ENCODE measurements at places on chromosomes 1 and 21.
A peak's percentile ranks its signal among the peaks of the same experiment; 100 is the strongest.

DNA sequence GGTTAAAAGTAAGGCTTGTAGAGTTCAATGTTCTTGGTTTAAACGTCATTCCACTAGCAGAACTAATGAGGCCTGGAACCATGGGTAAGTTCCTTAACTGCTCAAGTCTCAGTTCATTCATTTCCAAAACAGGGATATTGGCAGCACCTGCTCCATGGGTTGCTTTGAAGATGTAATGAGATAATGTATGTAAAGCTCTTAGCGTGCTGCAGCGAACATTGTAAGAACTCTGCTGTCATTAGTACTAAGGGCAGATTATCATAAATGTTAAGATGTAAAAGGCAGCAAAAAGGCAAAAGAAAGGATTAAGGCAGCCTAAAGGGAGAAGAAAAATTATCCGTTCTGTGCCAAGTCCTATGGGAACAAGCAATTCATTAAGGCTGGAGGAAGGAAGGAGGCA is 129.1 kb upstream of the NGF start:
- no peak for ATAC-seq

- ATAC-seq = no peak
These were observed 325.8 kb downstream of the KIF26B start for GRCh38 chr1:245480393-245481120.

GRCh38 chr21:30935889-30936168 is 54.4 kb upstream of the KRTAP11-1 start:
- ATAC-seq = no peak

DNA sequence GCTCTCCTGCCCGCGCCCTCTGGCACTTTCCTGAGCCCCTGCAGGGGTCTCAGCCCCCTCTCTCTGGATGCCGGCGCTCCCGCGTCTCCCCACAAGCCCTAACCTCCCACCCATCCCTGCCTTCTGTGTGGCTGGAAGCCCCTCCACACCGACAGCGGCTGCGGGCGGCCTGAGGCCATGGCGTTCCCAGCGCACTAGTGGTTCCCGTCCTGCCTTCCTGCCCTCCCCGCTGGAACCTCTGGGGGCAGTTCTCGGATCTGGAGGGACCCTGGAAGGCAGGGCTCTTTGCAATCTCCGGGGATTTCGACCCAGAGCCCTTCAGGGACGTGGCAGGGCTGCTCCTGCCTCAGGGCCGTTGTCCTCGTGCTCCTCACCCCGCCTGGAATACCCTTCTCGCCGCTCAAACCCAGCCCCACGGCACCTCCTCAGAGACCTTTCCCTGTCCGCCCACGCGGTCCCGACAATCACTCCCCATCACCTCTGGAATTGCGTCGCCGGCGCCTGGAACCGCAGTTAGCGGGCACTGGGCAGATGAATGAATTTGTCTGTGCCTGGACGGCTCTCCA is 493 bp upstream of the ESPN start:
- no peak for ATAC-seq

DNA sequence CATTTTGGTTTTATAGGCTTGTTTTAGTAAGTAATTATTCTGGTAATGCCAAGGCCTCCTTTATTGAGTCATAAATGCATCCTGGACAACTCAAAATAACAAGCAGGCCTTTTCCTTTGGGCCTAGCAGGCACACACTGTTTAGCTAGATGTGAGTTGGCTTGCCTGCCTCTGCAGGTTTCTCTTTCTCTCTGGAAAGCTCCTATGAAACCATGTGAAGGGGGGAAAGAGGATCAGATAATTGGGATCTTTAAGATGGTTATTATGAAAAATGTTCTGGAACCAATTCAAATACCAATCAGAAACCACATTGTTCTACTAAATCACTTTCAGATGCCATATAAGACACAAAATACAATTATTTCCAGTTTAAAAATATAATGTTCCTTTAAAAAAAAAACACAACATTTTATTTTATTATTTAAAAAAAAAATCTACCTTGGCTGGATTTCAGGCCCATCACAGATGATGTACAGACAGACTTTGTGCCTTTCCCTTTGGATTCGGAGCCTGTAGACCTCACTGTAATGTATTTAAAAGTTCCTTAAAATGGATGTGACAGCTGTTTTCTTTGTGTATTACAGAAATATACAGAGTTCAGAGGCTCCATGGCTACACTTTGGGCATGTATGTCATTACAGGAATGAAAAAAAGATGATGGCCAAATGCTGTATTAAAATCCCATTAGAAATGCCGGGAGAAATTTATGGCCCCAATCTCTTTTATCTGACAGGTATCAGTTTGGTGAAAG is 80.2 kb downstream of the NTMT2 start:
- no peak for ATAC-seq

- ATAC-seq = no peak
These were observed 26.4 kb downstream of the NPHS2 start for GRCh38 chr1:179549368-179549700.

- ATAC-seq = no peak
These were observed 28.2 kb downstream of the PTGER3 start for GRCh38 chr1:71019233-71019969.

DNA sequence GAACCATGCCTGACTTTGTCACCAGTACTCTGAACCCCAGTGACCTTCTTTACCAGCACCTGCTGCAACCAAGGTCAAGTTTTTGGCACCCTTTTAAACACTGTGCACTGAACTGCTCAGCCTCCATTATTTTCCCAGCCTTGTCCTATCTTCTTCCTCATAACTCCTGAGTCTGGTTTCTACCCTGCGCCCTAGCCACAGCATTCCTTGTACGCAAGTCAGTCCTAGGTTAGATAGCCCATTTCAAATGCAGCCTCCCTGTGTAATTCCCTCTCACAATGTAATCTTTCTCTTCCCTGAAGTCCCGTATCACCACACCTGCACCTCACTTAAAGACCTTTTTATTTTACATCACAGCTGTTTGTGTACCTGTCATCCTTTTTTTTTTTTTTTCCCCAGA is 37.2 kb downstream of the DNTTIP2 start:
- no peak for ATAC-seq

- peak; percentile 98 for ATAC-seq
These were observed 40.8 kb downstream of the MAB21L3 start for GRCh38 chr1:116151739-116152576.

- ATAC-seq = no peak
These were observed 1.1 kb upstream of the YBX1 start for GRCh38 chr1:42680921-42681683.

DNA sequence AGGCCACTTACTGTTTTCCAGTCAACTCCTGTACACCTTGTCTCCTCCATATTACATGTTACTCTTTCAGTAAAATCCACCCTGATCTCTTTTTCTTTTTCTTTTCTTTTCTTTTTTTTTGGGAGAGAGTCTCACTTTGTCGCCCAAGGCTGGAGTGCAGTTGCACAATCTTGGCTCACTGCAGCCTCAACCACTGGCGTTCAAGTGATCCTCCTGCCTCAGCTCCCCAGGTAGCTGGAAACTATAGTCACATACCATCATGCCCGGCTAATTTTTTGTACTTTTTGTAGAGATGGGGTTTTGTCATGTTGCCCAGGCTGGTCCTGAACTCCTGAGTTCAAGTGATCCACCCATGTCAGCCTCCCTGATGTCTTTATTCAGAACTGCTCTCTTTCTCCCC is 57.8 kb downstream of the CYYR1 start:
- no peak for ATAC-seq

- no peak for ATAC-seq
These were observed 74.1 kb downstream of the RRAGC start for GRCh38 chr1:38785285-38786039.

GRCh38 chr1:47175227-47175934 is 14.5 kb downstream of the PDZK1IP1 start:
- peak; percentile 42 for ATAC-seq

GRCh38 chr1:23936481-23937176 is 23.0 kb upstream of the PNRC2 start:
- ATAC-seq = no peak

GRCh38 chr1:151729157-151729965 is 8.0 kb downstream of the RIIAD1 start:
- no peak for ATAC-seq

- no peak for ATAC-seq
These were observed 648 bp upstream of the DR1 start for GRCh38 chr1:93344886-93345632.

GRCh38 chr21:32940079-32941014 is 85.4 kb upstream of the OLIG2 start:
- ATAC-seq = no peak

DNA sequence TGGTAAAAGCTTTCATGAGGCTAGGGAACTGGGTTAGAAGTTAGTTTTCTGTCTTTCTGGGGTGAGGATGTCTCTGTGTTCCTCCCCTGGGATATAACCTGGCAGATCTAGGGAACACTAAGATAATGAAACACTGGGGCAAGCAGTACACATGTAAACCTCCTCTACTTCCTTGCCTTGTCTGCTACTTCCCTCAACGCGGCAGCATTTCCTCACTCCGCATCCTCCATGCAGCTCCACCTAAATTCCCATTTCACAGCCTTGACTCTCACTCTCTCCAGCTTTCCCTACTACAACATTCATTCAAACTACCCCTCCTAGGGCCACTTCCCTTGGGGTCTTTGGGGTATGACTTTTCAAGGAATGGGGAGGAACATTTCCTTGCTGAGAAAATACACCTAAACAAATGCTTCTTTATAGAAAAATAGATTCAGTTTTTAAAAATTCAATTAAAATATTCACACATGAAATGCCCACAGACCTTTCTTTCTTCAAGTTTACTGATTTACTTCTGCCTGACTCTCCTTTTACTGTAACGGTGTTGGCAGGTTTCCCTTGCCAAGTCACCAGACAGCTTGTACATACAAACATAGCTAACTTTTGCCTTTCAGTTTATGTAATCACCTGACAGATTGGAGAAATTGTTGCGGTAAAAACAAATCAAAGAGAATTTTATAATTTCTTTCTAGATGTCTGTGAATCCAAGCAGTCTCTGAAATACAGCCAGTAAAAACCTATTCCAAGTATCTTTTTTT is 90.1 kb downstream of the TNFSF18 start:
- ATAC-seq = no peak

DNA sequence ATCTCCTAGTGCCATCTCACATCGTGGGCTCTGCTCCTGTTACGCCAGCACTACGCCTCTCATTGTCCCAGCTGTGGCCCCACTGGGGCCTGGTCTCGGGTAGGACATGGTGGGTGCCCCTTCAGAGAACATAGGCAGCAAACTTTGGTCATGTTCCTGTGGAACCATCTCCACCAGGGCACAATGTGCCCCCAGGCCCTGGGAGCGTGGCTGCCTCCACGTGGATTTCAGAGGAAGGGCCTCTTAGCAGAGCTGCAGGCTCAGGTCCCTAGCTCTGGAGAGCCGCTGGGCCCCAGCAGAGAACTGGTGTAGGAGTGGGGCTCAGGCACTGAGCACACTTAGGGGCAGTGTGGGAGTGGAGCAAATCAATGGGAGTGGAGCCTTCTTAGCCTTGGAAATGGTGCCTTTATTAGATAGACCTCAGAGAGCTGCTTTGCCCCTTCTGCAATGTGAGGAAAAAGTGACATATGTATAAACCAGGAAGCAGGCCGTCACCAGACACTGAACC is 460.0 kb downstream of the NCAM2 start:
- ATAC-seq = no peak

DNA sequence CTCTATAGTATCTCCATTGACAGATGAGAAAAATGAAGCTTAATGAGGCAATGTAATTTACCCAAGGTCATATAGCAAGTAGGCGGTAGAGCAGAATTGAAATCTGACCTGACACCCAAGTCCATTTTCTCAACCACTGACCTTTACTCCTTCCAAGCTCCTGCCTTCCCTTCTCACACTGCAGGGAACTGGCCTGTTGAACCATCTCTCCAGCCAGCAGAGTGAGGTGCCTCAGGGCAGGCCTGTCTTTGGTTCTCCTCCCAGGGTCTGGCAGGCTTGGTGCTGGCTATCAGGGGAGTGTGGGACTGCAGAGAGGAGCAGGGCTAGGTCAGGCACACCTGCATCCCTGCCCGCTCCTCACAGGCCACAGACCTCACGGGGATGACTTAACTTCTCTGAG is 126.8 kb downstream of the BEND5 start:
- ATAC-seq = no peak

- no peak for ATAC-seq
These were observed 6.5 kb downstream of the CAPN9 start for GRCh38 chr1:230753586-230754251.

GRCh38 chr1:211259638-211260126 is 516 bp downstream of the RCOR3 start:
- ATAC-seq = peak; percentile 11

DNA sequence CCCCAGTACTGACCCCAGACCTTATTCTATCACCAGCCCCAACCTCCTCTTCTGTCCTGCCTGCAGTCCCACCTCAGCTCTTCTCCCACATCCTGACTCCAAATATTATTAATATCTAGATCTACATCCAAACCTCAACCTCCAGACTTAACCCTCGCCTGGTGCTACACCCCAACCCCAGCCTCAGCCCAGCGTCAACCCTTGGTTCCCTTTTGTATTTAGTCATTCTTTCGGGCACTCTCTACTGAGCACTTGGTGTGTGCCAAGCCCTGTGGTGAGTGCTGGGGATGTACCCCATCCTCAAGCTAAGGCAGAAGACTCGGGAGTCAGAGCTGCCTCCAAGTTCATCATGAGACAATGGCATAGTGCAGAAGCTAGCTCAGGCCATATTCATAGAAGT is 1.1 kb downstream of the SHISAL2A start:
- no peak for ATAC-seq

DNA sequence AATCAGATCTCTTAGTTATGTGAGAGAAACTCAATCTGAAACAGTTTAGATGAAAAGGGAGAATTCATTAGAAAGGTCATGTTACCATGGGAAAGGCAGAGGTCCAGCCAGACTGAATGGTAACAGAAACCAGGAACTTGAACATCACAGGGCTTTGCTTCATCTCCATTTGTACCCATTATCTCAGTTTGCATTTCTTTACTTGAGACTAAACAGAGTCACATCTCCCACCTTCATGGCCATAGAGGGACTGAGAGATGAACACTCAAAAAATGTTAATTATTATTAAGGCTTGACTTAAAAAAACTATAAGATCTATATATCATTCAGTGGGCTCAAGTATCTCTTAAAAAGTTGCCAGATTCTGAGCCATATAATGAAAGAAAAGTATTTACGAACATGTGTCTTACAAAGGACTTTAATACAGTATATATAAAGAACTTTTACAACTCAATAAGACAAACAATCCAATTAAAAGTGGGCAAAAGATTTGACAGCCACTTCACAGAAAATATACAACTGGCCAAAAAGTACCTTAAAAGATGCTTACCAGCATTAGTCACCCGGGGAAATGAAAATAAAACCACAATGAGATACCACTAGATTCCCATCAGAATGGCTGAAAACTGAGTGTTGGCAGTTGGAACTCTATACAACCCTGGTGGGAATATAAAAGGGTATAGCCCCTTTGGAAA is 13.2 kb downstream of the KYAT3 start:
- ATAC-seq = no peak

DNA sequence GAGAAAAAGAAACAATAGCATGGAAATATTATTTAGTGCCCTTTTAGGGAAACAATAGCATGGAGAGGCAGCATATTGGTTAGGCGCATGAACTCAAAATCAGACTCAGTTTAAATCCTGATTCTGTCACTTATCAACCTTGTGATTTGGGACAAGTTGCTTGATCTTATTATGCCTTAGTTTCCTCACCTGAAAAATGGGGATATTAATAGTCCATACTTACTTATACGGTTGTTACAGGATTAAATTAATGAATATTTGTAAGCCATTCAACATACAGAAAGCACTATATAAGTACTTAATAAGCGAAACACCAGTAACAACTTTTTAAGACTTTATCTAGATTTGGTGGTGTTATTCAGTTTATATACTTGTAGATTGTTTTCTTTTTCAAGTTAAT is 1.2 kb downstream of the TSEN15 start:
- ATAC-seq = no peak

- ATAC-seq = no peak
These were observed 36.0 kb downstream of the CNIH4 start for GRCh38 chr1:224392411-224393249.

Measured in activated CD4-positive, CD25-positive, alpha-beta regulatory T cell treated with anti-CD3 and anti-CD28 coated beads, Interleukin-2, amount 50 U/mL, for 24 hours (primary cell).